Anterior cingulate cortex (tissue), 58 donors: ENCODE measurements at places on chromosomes 1 and 21.

DNA sequence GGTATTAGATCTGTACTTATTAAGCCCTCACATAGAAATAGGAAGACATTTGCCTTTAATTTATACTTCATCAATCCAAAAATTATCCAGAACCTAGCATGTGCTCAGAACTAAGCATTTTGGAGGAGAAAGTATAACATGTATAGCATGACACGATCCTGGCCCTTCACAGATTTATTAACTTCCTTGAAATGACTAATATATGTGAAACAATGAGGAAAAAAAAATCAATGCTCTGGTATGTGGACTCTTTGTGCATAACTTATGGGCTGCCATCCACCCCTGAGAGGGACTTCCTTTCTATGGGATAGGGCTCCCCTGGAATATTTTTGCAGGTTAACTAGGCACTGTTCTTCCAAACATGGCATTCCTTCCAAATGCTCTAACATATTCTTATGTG lies 36.6 kb downstream of the CCDC185 start:
- no peak for DNase-seq

DNA sequence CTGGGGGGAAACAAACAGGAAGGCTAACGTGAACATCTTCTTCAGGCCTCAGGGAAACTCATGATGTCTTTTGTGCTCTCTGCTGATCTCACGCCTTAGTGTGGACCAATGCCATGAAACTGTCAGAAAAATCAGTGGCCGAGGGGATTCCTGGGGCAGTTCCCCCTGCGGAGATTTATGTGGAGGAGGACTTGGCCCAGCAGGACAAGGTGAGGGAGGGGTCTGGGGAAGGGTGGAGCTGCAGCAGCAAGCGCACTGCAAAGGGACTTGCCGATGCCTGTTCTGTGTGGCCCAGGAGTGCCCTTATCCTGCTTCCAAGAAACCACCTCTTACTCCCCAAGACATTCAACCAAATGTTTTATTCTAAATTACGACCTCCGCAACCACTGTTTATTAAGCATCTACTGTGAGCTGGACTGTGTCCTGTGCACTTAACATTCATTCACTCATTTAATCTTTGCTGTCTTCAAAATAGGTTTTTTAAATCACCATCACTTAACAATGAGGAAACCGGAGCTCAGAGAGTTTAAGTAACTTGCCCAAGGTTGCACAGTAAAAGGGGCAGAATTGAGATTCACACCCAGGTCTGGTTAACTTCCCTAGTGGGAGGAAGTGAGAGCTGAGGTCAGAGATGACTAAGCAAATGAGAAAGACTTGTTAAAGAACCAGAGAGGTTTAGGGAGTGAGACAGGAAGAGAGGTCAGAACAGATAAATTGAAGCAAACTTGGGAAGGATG lies 49.7 kb downstream of the FHAD1 start:
- no peak for DNase-seq

GRCh38 chr1:245256528-245256927 lies 101.7 kb downstream of the KIF26B start:
- no peak for DNase-seq

DNA sequence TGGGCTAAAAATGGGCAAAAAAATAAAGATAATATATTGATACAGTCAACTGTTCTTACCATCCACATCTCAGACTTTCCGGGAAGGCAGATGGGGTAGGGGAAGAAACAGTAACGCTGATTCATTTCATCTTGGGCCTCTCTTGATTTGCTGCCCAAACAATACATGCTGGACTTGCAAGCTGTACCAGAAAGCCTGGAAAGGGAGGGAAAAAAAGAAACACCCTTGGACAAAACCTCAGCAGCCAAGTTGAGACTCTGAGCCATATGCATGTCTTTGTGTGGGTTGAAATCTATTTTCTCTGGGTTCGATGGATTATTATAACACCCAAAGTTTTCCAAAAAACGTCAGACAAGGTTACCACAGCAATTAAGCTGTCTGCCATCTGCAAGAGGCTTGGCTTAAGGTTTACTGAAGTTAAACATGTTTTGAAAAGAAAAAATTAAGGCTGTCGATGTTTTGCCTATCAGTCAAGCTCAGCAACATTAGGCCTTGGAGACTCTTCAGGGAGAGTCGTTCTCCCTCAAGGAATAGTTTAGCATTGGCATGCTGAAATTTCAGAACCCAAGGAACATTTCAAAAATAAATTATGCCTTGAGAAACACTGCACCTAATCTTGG lies 71.2 kb downstream of the PSMG1 start:
- DNase-seq: no peak

DNA sequence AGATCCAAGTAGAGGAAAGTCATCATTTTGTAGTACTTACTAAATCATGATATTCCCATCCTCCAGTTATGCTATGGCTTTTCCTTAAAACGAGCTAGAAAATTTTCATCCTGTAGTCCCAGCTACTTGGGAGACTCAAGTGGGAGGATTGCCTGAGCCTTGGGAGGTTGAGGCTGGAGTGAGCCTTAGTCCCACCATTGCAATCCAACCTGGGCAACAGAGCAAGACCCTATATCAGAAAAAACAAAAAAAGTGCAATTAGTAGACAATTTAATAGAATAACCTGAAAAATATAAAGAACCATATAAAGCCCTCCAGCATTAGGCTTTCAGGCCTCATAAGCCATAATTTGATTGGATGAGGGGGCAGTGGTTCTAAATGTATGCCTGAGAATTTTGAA lies 6.8 kb downstream of the UCK2 start:
- DNase-seq: no peak

GRCh38 chr1:82044536-82044935 lies 243.8 kb downstream of the ADGRL2 start:
- DNase-seq: no peak
